Left colon (tissue), 2 donors: ENCODE measurements at places on chromosomes 7 and 10.

DNA sequence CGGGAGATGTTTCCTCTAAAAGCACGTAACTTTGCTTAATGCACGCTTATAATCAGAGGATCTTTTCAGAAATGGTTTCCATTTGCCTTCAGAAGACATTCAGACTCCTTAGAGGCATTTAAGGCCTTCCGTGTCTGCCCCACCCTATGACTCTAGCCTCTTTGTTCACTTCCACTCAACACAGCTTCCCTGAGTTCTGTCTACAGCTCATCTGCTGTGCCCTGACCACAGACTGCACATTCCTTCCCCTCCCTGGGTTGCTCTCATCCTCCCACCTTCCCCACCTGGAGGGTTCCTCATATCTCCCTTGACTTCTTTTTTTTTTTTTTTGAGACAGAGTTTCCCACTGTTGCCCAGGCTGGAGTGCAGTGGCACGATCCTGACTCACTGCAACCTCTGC is 16.6 kb downstream of the FBH1 start:
- DNase-seq, result no peak

DNA sequence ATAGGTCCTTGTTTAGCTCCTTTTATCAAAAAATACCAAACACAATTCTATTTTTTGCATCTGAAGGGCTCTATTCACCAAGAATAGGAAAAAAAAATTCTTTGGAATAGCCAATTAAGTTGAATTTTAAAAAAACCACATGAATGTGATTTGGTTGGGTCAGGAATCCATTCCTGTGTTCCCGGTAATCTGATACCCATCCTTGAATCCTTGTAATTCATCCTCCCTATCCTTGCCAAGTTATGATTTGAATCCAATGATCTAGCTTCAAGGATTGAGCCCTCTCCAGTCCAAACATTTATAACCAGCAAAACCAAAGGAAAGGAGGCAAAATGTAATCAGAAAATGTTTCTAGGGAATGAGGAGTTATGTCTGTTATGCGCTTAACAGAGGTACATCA is 86.6 kb downstream of the CFAP58 start:
- DNase-seq, result no peak

GRCh38 chr10:93180482-93180931 is 106.8 kb downstream of the CYP26A1 start:
- DNase-seq, result peak; percentile 17

DNA sequence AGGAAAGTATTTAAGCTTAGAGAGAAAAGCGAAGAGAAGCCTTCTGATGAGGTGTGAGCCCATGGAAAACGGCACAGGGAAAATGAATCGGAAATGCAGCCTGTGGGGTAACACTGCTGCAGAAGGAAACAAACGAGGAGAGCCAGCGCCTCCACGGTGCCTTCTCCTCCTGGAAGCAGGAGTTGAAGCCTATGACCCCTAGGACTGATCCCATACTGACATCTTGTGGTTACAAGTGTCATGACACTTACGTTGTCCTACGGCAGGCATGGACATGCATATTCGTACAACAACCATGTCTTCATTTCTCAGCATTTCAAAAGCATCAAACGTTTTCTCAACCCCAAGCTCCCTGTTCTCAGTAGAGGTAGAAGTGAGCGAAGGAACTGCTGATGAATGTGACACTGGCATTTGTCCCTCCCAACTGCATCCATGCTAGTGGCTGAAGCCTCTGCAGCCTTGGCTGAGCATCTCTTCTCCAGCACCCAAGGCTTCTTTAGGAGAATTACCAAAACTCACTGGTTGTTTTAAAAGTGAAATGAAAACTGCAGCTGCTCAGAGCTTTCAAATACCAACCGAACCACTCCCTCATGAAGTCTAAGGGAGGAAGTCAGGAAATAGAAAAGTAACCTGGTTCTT is 160.2 kb downstream of the JAZF1 start:
- peak; percentile 55 for DNase-seq

GRCh38 chr10:112304267-112304859 is 21.2 kb downstream of the TECTB start:
- no peak for DNase-seq

GRCh38 chr7:38229884-38230642 is 43.4 kb downstream of the TARP start:
- no peak for DNase-seq

DNA sequence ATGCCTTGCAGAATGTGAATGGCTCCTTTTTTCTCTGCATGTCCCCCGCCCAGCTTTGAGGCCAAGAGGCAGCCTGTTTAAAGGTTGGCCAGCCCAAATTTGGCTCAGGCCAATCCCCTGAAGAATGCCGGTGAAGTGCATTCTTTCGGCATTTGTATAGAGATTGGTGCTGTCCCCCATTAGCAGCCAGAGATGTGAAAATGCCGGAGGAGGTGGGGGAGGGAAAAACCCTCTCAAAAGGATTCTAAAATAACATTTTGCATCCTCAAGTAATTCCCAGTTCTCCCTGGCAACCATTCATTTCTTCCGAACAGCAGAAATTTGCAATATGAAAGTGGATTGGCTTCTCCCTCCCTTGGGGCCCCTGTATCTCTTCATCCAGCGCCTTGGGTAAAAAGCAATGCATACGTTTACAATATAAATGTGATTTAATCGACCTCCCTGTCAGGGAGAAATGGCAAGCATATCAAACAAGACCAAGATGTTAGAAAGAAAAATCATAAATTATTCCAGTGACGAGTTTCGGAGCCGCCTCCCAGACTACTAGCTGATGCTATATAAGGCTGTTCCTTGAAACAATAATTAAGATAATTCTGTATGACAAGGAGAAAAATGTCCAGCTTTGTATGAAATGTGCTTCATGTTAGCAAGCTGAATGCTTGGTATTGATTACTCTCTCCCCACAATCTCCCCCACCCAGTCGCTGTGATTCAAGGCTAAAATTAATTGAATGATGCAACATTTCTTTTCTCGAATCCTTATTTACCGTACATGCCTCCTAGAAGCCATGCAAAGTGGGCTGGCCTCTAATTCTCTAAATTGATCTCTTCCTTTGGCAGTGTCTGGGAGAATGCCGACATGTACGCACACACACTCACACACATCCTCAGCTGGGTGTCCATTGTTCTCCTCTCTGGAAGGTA is 323.7 kb downstream of the RPS24 start:
- no peak for DNase-seq
